ENCODE measurements at places on chromosomes 2 and 18.

DNA sequence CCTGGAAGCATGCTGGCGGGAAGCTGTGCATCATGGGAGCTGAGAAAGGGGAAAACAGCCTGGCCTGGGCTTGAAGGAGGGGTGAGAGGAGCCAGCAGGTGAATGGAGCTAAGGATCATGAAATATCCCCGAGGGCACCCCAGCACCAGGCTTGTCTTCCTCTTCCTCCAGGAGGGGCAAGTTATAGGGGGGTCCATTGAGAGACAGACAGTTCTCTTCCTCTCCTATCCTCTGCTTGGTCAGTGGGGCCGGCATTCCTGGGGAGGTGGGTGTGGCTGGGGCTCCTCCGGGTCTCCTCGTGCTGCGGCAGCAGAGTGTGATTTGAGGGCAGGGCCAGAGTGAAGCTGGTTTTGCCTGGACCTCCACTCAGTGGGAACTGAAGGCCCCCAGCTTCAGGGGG, 78.9 kb downstream of the LIPG start:
- no peak for DNase-seq

DNA sequence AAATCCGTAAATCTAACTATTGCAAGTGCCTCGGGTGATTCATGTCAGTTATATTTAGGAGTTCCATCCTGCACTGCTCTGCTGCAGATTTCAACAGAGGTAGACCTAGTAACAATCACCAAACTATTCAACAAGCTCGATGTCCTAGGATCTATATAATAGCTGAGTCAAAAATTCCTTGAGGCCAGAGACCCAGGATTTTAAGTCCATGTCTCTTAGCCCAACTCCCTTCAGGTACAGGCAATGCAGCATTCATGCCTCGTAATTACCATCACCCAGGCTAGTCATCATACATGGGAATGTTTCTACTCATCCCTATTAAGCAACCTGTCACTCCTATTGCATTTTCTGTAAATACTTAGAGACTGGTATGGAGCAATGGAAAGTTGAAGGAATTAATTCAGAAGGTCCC, 729 bp downstream of the TM4SF20 start:
- no peak for DNase-seq

GRCh38 chr18:69658103-69658502, 257.4 kb downstream of the DOK6 start:
- DNase-seq, result no peak

DNA sequence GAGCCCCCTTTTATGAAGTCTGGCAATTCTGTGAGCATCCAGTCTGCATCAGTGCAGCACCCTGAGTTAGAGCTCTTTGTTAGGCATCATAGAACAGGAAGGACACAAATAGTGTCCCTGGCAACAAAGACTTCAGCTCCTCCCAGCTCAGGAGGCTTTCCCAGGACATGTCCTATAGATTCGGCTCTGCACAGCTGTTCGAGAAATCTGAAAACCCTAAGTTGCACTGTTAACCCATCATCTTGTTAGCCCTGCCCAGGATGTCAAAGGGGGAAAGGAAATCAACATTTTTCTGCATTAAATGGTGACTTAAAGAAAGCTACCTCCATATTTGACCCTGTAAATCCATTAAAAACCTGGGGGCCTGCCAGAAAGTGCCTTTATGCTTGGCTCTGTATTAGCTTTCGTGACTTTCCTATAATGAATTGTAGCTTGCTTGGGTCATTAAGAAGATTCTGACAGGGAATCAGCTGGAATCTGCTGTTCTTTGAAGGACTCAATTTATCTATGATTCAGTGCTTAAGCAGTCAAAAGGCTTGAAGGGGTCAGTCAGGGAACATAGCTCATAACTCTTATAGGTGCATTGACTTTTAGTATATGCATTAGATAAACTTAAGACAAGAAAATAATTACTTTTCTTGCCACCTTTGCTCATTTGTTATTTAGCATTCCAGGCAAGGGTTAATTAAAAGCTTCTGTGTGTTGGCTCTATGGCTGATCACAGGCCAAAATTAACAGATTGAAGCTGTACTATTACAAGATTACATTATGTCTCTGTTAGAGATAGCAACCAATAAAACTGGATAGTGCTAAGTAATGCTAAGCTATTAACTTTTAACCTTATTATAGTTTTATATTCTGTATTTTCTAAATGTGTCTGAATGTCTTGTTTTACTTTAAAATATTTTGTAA, 20.6 kb downstream of the ERMN start:
- DNase-seq, result no peak

GRCh38 chr2:148136441-148136840, 115.5 kb downstream of the MBD5 start:
- DNase-seq, result no peak
